ENCODE measurements at places on chromosomes 12 and 14.

DNA sequence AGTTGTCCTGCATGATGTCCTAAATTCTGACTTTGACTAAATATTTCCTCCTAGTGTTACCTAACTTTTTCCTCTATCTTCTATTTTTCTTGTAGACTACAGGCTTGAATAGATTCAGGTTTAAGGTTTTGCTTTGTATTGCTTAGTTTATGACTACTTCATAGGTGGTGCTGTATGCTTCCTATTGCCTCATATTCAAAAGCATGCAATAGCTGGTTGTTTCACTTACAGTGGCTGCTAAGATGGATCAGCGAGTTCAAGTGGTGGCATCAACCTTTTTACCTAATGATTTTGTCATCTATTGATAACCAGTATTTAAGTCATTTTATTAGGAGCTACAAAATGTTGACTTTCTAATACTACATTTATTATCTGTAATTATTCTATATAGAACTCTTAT lies 36.3 kb upstream of the BICD1 start:
- no peak for DNase-seq

DNA sequence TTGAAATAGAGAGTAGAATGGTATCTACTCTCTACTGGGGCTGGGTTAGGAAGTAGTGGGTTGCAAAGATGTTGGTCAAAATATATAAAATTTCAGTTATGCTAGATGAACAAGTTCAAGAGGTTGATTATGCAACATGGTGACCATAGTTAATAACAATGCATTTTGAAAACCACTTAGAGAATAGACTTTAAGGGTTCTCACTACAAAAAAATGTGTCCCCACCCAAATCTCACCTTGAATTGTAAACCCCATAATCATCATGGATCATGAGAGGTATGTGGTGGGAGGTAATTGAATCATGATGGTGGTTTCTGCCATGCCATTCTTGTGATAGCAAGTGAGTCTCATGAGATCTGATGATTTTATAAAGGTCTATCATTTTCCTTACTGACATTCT lies 94.0 kb downstream of the C12orf50 start:
- no peak for DNase-seq

DNA sequence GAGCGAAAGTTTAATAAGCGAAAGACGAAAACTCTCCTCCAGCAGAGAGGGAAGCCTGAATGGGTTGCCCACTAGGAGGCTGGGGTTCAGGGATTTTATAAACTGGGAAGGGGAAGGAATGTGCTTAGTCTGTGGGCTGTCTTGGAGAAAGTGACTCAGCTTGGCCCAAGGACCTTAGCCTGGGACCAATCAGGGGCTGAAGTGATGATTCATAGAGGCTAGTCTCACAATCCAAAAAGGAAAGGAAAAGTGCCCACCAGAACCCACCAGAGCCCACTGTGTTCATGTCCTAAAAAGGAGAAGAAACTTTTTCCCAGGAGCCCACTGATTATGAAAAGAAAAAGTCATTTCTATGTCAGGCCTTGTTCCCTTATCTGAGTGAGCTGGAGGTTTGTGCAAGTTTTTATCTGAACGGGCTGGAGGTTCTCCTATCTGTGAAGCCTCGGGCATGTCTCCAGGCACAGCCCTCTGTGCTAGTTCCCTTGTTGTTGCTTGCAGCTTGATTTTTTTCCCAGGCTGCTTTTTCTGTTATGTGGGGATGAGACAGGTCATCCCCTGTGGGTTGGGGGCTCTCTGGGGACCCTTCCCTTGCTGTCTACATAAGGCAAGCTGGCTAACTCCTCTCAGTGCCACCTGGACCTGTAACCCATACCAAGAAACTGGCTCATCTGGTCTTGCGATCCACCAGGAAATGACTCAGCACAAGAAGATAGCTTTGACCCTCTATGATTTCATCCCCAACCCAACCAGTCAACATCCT lies 8.3 kb upstream of the GOLGA5 start:
- no peak for DNase-seq

DNA sequence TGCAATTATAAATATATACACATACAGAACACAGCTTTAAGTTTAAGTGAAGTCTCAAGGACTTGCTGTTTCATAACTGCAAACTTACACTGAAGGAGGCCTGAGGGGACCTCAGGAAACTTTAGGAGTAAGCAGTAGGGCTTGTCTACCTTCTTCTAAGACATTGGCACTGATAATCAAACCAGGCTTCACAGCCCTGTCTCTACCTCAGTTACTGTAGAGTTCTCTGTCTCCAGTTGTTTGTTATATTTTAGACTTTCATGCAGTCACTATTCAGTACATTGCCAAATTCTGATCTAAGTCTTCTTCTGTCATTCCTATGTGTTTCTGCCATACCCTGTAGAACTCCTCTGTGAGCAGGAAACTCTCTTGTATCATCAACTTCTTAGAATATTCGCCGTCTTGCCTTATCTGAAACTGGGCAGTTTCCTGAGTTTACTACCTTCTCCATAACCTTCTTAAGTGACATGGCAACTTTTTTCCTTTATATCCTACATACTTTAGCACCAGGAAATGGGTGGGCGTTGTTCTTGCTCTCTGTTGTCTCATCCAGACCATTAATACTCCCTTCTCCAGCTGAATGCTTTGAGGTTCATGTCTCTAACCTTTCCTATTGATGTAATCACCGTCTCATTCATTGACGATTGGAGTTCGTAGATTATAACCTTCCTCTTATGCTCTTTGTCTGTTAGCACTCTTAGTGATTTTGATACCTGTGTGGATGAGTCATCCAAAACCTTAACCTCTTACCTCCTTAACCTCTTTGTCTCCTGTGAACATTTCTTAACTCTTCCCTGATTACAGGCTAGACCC lies 11.4 kb downstream of the APAF1 start:
- DNase-seq: no peak

DNA sequence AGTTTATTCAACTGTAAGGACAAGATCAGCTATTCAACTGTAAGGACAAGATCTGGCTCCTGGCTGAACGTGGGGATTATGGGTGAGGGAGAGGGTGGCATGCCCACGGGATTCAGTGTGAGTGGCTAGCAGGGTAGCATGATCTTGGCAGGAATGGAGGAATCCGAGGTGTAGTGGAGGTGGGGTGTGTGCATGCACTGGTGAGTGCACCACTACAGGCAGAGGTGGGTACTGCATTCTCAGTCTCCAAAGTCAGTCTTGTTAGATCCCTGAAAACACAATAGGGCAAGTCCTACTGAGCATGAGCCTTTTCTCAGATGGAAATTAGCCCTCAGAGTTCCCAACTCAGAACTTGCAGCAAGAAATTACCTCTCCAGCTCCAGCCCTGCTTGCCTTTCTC lies 32.2 kb upstream of the DCD start:
- peak; percentile 5 for DNase-seq

GRCh38 chr12:6551063-6551461 lies 4.8 kb downstream of the IFFO1 start:
- no peak for DNase-seq

GRCh38 chr12:47970843-47971242 lies 7.4 kb downstream of the TMEM106C start:
- DNase-seq: no peak

GRCh38 chr12:15600223-15600935 lies 188.8 kb downstream of the EPS8 start:
- no peak for DNase-seq

- no peak for DNase-seq
Observed at GRCh38 chr12:59927032-59927431, 331.2 kb downstream of the SLC16A7 start.

- no peak for DNase-seq
Observed at GRCh38 chr12:76398106-76398505, 49.9 kb upstream of the BBS10 start.

- DNase-seq: no peak
Observed at GRCh38 chr12:108858311-108859074, 1.1 kb upstream of the SSH1 start.

DNA sequence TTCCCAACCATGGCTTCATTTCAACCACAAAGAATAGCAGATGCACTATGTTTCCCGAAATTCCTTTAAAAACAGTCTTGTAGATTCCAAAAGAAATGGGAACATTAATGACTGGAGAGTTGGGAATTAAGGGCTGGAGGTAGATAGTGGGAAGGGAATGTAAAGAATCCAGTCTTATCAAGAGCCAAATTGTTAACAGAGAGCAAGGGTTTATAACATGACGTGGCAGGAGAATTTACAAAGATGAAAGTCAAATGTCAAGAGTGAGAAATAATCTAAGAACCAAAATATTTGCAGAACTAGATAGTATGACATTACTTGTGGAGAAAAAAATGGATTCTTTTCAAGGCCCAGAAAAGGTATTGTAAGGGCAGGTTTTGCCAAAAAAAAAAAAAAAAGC lies 200.9 kb downstream of the GRIN2B start:
- no peak for DNase-seq

- no peak for DNase-seq
Observed at GRCh38 chr12:131831635-131832041, 3.4 kb downstream of the MMP17 start.

Measured in stimulated activated CD4-positive, alpha-beta T cell treated with anti-CD3 and anti-CD28 coated beads, TNF-alpha, amount 100 ng/mL, for 1 hour (primary cell).